ENCODE measurements at places on chromosomes 7 and 10. TPM values are rescaled to one million over a fixed set of nuclear protein-coding genes. Genes with fewer than 3 reads are reported as not detected.

The SKAP2 gene
- 9.2 TPM for total RNA-seq

The ANXA8 gene
- 4.1 TPM for total RNA-seq

The RSPH10B2 gene
- not detected for total RNA-seq

The SPDYE2 gene
- total RNA-seq: not detected

The ZCWPW1 gene
- 4.9 TPM for total RNA-seq

The MBL2 gene
- total RNA-seq: not detected

The MET gene
- 16.7 TPM for total RNA-seq

The SMKR1 gene
- total RNA-seq: not detected

The FBXO24 gene
- total RNA-seq: 0.62 TPM

The SEMA3E gene
- 1.1 TPM for total RNA-seq

The PLAC9 gene
- 97.9 TPM for total RNA-seq

The SLC16A9 gene
- 1.2 TPM for total RNA-seq

The GUSB gene
- 25.8 TPM for total RNA-seq

The PRPF18 gene
- 15.2 TPM for total RNA-seq

The GATA3 gene
- 2.1 TPM for total RNA-seq

The SPDYE6 gene
- not detected for total RNA-seq

The FAM180A gene
- total RNA-seq: 2.0 TPM

The BMPER gene
- 3.6 TPM for total RNA-seq

The LRRC18 gene
- not detected for total RNA-seq

The FRG2B gene
- total RNA-seq: not detected

The SLC39A12 gene
- not detected for total RNA-seq

The CFAP46 gene
- 1.7 TPM for total RNA-seq

The SERPINE1 gene
- total RNA-seq: 2.4 TPM

The MKX gene
- total RNA-seq: 0.50 TPM

The ZNF425 gene
- total RNA-seq: 1.0 TPM

The VSTM4 gene
- total RNA-seq: 21.0 TPM

The ZNF853 gene
- total RNA-seq: 12.8 TPM

The WBP1L gene
- 30.6 TPM for total RNA-seq
